ENCODE measurements at places on chromosomes 11 and 22.

DNA sequence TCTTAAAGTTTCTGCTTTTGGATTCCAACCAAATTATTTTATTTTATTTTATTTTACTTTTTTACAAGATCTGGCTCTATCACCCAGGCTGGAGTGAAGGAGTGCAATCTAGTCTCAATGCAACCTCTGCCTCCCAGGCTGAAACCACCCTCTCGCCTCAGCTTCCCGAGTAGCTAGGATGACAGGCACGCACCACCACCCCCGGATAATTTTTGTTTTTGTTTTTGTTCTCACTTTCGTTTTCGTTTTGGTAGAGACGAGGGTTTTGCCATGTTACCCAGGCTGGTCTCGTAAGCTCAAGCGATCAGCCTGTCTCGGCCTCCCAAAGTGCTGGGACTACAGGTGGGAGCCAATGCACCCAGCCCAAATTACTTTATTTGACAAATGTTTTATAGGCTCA, 219.8 kb downstream of the ETS1 start:
- no peaks in the 10 kb centered on the region for H3K36me3 ChIP-seq
- DNase-seq: no peak
- no peak overlapping the region for H3K4me3 ChIP-seq
- no peaks in the 10 kb centered on the region for H3K27me3 ChIP-seq

DNA sequence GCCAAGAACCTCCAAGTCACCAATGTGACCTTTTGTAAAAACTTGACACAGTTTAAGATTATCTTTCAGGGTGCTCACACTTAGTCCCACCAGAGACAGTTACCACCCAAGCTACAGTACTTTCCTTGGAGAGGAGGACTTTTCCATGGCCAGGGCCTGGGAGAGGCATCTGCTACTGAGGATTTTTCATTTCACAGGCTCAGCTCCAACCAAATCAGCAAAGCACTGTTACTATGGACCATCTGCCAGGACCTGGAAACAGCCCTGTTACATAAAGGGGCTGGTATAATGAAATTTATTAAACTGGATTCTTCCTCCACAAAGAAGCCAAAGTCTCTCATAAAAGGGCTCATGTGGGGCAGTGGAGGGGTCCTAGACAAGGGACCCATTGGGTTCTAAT, 38.6 kb downstream of the SERGEF start:
- H3K4me1 ChIP-seq: no peaks in the 10 kb centered on the region
- DNase-seq: no peak
- H3K27me3 ChIP-seq: no peaks in the 10 kb centered on the region

- H3K27ac ChIP-seq: no peak overlapping the region
- no peak overlapping the region for H3K4me3 ChIP-seq
- no peaks in the 10 kb centered on the region for H3K36me3 ChIP-seq
- no peaks in the 10 kb centered on the region for H3K27me3 ChIP-seq
- no peak for DNase-seq
Observed at GRCh38 chr11:59380263-59381059, 21.8 kb downstream of the OR5AN1 start.

DNA sequence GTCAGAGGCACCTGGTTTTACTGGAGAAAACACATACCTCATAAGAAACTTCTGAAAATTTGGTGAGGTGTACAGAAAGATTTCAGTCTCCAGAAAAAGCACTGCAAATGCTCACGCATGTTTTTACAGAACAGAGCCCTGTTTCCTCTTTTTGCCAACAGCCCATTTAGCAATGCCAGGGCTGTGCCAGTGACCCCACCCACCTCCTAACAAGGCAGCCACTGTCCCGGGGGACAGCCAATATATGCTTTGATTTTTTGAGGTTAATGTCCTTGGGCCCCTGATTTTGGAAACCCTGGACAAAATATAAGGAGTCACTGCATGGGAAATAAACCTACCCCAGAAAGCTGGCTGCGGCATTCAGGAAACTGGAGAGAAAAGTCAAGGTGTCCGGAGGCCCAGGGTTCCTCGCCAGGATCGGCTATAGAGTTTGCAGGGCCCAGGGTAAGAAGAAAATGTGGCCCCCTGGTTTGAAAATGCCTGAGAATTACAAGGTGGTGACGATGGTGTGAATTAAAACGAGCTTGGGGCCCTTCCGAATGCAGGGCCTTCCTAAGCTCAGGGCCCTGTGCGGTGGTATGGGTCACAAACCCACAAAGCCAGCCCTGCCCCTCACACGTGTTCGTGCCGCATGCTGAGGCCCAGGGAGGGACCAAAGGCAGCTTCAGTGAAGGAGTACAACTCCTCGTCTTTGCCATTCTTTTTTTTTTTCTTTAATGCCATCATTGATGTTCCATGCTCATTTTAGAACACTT, 71.1 kb upstream of the WNT7B start:
- DNase-seq: no peak
- peaks cover 13% of the 10 kb centered on the region for H3K4me1 ChIP-seq
- H3K27me3 ChIP-seq: peaks cover 28% of the 10 kb centered on the region
- H3K27ac ChIP-seq: no peak overlapping the region
- H3K4me3 ChIP-seq: no peak overlapping the region
